ENCODE measurements at places on chromosomes 7 and 10.

DNA sequence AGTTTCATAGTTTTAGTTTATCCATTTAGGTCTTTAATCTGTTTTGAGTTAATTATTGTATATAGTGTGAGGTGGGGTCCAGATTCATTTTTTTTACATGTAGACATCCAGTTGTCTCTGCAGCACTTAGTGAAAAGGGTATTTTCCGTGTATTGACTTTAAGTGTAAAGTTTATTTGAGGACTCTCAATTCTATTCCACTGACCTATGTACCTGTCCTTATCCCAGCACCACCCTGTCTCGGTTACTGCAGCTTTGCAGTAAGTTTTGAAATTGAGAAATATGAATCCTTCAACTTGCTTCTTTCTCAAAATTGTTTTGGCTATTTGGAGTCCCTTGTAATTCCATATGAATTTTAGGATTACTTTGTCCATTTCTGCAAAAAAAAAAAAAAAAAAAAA is 29.8 kb downstream of the FHIP2A start:
- DNase-seq: no peak

DNA sequence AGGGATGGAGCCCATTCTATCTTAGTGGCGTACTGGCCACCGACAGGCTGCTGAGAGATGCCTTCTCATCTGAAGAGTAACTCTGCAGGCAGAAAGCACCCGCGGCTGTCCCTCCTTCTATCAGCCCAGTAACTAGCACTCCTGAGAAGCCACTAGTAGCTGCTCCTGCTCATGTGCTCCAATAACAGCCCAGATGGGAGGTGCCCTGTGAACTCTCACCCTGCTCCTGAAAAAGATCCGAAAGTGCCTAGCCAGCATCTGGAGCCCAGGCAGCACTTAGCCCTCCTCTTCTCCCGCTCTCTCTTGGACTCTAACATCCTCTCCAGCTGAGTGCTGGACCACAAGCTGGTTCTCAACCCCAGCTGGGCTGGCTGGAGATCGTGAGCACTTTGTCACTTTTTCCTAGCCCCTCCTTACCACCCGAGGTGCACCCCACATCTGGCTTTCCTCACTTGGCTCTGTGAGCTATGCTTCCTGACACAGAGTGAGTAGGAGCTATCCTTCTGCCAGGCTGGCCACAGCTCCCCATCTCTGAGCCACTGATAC is 239.2 kb downstream of the GRID1 start:
- no peak for DNase-seq

DNA sequence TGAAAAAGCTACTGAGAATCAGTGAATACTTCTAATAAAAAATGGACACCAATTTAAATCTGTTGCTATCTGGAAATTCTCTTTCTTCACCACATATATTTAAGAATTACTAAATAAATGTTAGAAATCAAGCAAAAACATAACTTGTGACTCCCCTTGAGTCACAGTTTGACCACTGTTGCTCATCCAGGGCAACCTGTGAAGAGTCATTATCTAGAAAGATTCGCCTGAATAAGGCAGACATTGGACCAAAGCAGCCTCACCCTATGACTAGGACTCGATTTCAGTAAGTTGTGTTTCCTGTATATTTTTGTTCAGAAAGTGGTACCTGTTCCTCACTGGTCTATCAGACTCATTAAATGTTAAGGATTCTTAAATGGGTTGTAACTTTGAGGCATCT is 572.4 kb downstream of the ATRNL1 start:
- no peak for DNase-seq

GRCh38 chr10:98569853-98570252 is 123.1 kb upstream of the HPS1 start:
- DNase-seq: no peak

GRCh38 chr7:16078076-16078952 is 343.0 kb downstream of the CRPPA start:
- DNase-seq: no peak

DNA sequence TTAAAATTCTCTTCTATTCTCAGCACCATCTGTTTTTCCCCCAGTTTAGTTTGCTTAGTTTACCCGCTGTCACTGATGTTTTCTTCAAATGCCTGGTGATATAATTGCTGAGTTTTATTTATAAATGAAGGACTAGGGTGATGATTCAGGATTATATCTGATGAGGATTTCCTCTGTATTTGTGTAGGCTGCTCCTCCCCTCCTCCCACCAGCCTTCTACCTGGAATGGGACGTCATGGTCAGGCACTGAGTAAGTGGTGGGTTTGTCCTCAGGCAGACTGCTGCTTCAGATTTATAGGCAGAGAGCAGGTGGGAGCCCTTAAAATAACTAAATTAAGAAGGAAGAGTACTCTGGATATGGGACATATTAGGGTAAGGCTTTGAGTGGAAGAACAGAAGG is 35.8 kb downstream of the PALS2 start:
- no peak for DNase-seq

DNA sequence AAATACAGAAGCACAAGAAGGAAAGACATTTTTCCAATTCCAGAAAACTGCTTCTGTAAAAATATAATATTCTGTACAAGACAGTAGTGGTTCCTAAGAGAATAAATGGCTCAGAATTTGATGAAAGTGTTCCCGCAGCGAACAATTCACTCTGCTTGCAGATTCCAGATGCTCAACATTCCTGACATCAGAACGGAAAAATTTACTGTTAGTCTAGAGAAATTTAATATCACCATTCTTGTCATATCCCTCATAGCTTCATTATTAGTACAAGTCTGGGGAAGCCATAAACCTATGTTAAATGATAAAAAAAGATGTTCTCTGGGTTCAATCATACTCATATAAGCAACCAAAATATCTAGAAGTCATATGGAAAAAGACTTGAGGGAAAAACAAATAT is 83.6 kb downstream of the MPP7 start:
- DNase-seq: no peak

DNA sequence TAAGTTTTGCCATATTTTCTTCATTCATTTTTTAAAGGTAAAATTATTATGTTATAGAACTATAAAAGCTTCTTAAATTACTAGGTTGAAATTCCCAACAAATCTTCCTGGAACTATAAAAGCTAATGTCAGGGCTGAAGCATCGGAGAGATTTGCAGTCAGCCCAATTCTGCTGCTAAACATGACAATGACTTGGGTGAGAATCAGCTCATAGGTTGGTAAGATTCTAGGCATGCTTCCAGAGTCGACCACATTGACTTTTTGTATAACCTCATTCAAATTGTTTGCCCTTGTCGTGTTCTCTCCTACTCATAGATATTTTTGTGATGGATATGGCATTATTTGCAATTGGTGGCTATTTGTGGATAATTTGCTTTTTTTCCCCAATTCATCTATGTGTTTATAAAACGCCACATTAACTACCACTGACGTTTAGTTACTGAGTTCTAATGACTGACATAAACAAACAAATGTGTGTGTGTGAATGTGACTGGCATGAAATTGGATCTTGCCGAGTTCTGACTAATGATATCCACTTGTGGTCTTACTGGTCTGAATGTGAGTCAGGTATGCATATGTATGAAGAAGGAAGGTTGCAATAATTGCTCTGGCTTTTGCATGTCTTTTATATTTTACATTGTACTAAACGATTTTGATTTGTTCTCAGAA is 579.8 kb downstream of the PARD3 start:
- DNase-seq: no peak

DNA sequence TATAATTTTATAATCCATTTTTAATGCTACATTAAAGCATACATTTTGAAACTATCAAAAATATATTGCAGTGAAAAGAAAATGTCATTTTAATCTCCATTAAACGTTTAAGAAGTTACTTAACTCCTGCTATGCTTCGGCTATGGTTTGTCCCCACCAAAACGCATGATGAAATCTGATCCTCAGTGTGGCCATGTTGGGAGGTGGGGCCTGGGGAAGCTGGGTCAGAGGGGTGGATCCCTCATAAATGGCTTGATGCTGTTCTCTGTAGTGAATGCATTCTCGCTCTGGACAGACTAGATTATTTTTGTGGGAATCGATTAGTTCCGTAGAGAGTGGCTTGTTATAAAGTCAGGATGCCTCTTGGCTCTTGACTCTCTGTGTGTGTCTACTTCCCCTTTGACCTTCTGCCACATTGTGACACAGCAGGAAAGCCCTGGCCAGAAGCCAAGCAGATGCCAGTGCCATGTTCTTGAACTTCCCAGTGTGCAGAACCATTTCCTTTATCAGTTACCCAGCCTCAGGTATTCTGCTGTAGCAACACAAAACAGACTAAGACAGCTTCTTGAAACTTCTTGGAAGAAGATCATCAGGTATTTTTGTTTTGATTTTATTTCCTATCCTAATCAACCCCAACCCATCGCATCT is 77.8 kb downstream of the TCERG1L start:
- no peak for DNase-seq

GRCh38 chr10:70557876-70558275 is 44.7 kb downstream of the PRF1 start:
- DNase-seq: no peak

GRCh38 chr7:136272934-136273333 is 295.8 kb upstream of the MTPN start:
- no peak for DNase-seq

DNA sequence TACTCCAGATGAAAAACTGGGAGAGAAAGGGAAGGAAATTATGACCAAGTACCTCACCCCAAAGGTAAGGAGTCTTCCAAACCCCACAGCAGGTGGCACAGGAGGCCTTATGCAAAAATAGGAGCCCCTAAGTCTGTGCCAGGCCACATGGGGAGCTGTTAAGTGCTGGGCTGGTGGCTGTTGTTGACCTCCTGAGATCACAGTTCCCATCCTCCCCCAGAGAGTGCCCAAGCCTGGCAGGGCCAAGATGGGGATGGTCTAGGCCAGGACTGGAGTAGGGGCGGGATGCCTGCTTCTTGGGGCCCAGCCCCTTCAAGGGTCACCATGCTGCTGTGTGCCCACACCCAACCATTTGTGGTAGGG is 145.8 kb downstream of the RGS10 start:
- DNase-seq: no peak

DNA sequence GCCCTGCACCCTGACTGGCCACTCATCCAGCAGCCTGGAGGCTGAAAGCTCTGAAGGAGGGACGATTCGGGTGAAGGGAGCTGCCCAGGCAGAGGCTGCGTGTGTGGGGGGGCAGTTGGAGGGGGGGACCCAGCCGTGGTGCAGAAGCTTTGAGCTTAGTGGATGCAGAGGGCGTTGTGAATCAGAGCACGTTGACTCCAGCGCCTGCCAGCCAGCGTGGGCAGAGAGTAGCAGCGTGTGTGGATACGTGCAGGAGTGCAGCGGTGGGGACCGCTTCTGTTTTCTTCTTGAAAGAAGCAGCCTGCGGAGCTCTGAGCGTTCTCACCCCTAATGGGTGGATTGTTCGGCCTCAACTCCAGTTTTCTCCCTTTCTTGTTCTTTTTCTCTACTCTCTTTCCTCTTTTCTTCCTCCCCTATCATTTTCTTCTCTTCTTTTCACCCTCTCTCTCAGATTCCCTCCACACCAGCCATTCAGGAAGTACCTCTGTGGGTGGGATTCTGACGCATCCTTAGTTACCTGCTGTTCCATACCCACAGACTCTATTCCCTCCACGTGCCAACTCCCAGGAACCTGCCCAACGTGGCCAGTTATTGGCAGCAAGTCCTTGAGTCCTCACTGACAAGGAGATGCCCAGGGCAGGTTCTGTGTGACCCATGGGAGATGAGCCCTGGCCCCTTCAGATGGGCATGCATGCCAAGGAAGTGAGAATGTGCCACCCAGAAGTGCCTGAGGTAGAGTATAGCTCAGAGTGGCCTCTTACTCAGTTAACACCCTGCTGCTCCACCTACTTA is 47.4 kb downstream of the SORCS3 start:
- no peak for DNase-seq

- DNase-seq: no peak
Measured at GRCh38 chr7:69622960-69623359, 24.7 kb downstream of the AUTS2 start.

GRCh38 chr7:26144184-26145080 is 7.6 kb upstream of the NFE2L3 start:
- no peak for DNase-seq

- no peak for DNase-seq
Measured at GRCh38 chr7:20064181-20064970, 152.8 kb downstream of the MACC1 start.

- DNase-seq: no peak
Measured at GRCh38 chr10:110355922-110356627, 51.4 kb upstream of the SMNDC1 start.

GRCh38 chr10:30870896-30871295 is 160.8 kb downstream of the ZNF438 start:
- DNase-seq: no peak

DNA sequence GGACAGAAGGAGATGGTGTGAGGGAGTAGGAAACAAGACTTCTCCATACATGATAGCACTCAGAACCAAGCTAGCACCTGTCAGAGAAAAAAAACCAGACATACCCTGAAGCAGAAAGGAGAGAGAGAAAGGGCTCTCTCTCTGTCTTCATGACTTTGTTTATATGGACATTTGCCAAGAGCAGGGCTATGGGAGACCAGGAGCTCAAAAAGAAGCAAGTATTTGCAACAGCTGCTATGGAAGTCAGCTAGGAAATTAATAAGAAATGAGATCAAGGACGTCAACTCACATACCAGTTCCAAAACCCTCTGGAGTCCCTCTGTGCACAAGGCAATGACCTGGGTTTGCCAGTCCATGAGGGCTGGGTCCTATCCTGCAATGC is 111.6 kb downstream of the SGMS1 start:
- no peak for DNase-seq

DNA sequence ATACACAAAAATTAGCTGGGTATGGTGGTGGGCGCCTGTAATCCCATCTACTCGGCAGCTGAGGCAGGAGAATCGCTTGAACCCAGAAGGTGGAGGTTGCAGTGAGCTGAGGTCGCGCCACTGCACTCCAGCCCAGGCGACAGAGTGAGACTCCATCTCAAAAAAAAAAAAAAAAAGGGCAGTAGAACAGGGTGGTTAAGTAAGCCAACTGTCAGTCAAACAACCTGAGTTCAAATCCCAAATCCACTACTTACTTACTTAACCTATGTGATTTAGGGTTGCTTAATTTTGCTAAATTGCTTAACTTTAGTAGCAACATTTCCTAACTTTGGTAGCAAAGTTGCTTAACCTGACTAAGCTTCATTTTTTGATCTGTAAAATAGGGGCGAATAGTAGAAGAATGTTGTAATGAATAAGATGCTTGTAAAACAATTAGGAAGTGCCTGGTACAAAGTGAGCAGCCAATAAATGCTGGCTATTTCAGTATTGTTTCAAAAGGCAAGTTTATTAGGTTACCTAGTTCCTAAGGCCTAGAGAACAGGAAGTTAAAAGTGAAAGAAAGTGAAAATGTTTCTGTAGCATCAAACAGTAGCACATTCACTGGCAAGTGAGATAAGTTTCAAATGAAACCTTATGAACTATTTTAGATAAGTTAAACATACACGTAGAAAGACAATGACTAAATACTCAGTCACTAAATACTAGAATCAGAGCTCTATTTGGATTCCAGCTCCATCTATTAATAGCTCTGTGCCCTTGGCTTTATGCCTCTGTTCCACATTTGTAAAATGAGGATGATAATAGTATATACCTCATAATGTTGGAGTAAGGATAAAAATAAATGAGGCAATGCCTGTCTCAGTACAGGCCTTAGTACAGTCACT is 64.3 kb downstream of the HOXA1 start:
- no peak for DNase-seq

- DNase-seq: no peak
Measured at GRCh38 chr10:112639298-112639697, 192.3 kb downstream of the VTI1A start.
